ENCODE measurements at places on chromosomes 2 and 18.

- no peak for DNase-seq
These were observed 5.5 kb upstream of the SLC4A3 start for GRCh38 chr2:219621935-219622334.

DNA sequence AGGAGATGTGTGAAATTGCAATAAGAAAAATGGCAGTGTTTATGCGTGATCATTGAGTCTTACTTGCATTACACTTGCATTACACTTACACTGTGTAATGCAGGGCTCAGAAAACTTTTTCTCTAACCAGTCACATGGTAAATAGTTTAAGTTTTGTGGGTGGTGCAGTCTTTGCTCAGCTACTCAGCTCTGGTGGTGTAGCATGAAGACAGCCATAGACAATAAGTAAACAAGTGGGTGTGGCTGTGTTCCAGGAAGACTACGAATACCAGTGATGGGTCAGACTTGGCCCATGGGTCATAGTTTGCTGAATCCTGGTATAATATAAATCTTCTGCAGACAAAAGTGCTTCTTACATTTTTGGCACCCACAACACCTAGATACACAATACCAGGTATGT lies 115.6 kb upstream of the CYP1B1 start:
- no peak for DNase-seq

GRCh38 chr2:86185517-86186212 lies 9.6 kb downstream of the IMMT start:
- DNase-seq = no peak

GRCh38 chr2:69567157-69567908 lies 76.2 kb downstream of the AAK1 start:
- no peak for DNase-seq

DNA sequence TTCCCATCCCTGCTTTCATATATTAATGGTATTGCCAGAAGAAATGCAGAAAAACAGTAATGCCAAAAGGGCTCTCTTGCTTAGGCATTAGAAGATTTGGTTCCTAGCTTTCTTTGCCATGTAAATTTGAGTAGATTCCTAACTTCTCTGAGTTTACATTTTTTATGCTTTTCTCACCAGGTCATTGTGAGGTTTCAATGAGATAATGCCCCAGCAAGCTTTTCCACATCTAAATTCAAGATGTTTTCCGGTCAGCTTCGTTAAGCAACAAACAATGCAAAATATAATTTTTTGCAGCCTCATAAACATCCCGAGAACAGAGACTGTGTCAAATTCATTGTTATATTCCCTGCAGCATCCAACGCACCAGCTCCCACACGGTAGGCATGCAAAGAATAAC lies 44.9 kb downstream of the NCKAP5 start:
- DNase-seq = no peak
